ENCODE measurements at places on chromosomes 6 and 20.

- H3K4me3 ChIP-seq: no peak overlapping the region
- no peaks in the 10 kb centered on the region for H3K4me1 ChIP-seq
- H3K36me3 ChIP-seq: no peaks in the 10 kb centered on the region
- DNase-seq: no peak
- H3K27ac ChIP-seq: no peak overlapping the region
These were observed 16.3 kb upstream of the OR2B6 start for GRCh38 chr6:27940766-27941165.

- H3K27ac ChIP-seq: no peak overlapping the region
- DNase-seq: no peak
- H3K27me3 ChIP-seq: no peaks in the 10 kb centered on the region
- no peaks in the 10 kb centered on the region for H3K4me1 ChIP-seq
These were observed 31.3 kb downstream of the MBOAT1 start for GRCh38 chr6:20180935-20181334.

GRCh38 chr6:134519465-134519864, 201.6 kb upstream of the SGK1 start:
- no peak for DNase-seq
- H3K27me3 ChIP-seq: no peaks in the 10 kb centered on the region
- no peak overlapping the region for H3K27ac ChIP-seq
- H3K36me3 ChIP-seq: no peaks in the 10 kb centered on the region

GRCh38 chr6:108235127-108235526, 25.7 kb downstream of the SNX3 start:
- H3K4me1 ChIP-seq: no peaks in the 10 kb centered on the region
- no peaks in the 10 kb centered on the region for H3K27me3 ChIP-seq
- no peaks in the 10 kb centered on the region for H3K36me3 ChIP-seq
- DNase-seq: no peak
- no peak overlapping the region for H3K4me3 ChIP-seq

DNA sequence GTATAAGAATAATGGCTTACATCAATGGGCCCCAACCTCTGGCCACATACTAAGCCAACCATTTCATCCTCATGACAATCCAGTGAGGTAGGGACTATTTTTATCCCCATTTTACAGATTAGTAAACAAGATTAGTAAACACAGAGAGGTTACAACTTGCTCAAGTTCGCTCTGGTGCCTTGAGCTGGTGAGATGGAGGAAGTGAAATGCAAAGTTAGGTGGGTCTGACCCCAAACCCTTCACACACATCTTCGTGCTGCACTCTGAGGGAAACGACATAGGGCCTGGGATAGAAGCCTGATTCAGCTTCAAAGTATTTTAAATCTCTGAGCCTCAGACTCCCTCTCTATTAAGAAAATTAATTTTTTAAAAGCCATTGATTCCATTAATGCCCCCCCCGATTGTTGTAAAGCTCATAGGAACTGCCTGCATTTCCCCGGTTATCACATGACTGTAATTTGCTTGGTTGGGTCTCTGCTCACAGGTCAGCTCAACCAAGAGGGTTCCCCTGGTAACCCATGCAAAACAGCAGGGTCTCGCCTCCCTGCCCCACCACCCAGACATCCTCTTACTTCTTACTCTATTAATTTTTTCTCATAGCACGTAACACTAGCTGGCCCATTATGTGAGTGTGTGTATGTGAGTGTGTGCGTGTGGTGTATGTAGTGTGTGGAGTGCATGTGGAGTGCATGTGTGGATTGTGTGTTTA, 221.2 kb downstream of the MAFB start:
- H3K4me3 ChIP-seq: no peak overlapping the region
- H3K27ac ChIP-seq: no peak overlapping the region
- no peak for DNase-seq
- H3K4me1 ChIP-seq: no peaks in the 10 kb centered on the region
- peaks cover 4% of the 10 kb centered on the region for H3K27me3 ChIP-seq

DNA sequence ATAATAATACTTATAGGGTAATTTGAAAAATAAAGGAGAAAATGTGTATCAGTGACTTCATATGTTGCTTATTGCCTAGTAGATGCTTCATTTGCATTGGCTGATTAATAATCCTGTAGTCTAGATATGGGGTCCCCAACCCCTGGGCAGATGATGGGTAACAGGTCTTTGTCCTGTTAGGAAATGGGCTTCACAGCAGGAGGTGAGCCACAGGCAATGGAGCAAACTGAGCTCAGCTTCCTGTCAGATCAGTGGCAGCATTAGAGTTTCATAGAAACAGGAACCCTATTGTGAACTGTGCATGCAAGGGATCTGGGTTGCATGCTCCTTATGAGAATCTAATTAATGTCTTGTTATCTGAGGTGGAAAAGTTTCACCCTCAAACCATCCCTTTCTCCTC, 1049.5 kb upstream of the EPHA7 start:
- no peaks in the 10 kb centered on the region for H3K36me3 ChIP-seq
- H3K4me3 ChIP-seq: no peak overlapping the region
- DNase-seq: no peak
- no peaks in the 10 kb centered on the region for H3K4me1 ChIP-seq

GRCh38 chr6:69719602-69720193, 77.1 kb downstream of the LMBRD1 start:
- H3K27me3 ChIP-seq: no peaks in the 10 kb centered on the region
- no peaks in the 10 kb centered on the region for H3K4me1 ChIP-seq
- H3K36me3 ChIP-seq: peaks cover 8% of the 10 kb centered on the region
- DNase-seq: no peak
- H3K27ac ChIP-seq: no peak overlapping the region
- H3K4me3 ChIP-seq: no peak overlapping the region

DNA sequence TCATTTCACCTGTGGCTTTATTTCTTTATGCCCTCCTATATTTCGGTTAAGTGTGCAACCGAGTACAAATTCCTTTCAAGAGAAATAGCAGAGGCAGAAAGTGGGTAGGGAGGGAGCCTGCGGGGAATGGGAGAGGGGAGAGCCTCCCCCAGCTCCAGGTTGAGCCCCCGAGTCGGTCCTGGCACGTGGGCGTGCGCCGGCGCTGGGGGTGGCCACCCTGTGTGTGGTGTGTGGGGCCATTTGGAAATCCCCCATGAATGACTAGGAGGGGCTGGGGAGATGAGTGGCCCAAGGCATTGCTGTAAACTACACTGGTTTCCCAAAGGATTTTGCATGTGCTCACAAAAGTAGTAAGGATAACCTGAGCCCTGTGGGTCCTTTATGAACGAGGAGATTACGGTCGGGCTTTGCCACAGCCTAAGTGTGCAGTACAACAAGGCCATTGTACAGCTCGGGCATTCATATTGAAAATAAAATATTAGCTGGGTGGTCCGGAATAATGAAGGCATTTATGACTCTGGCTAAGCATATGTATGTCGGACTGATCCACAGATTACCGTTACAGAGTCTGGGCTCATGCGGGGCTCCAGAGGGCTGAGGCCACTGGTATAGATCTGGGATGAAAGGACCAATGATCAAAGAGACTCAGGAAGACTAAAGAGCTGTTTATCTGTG, 84.5 kb upstream of the RALGAPA2 start:
- no peak overlapping the region for H3K4me3 ChIP-seq
- no peak overlapping the region for H3K27ac ChIP-seq
- no peak for DNase-seq
- H3K4me1 ChIP-seq: no peaks in the 10 kb centered on the region
